A673 (cell line): ENCODE measurements at places on chromosomes 13 and 19. TPM values are rescaled to one million over a fixed set of nuclear protein-coding genes. Genes with fewer than 3 reads are reported as not detected.
A peak's percentile ranks its signal among the peaks of the same experiment; 100 is the strongest.

Gene ALOX5AP
- total RNA-seq: not detected in 2 replicates

Gene PLPPR3
- 13.3 and 20.1 TPM in 2 replicates for total RNA-seq

Gene SLC25A15
- total RNA-seq: 19.6 and 20.3 TPM in 2 replicates

Gene RGS9BP
- 0.13 and 0.15 TPM in 2 replicates for total RNA-seq

Gene ETV2
- total RNA-seq: 0.73 and 1.3 TPM in 2 replicates

Gene IZUMO1
- total RNA-seq: not detected in 2 replicates

Gene KLF2
- total RNA-seq: 1.9 and 2.1 TPM in 2 replicates

Gene PSG2
- not detected in 2 replicates for total RNA-seq

Gene TMEM59L
- 9.3 and 18.0 TPM in 2 replicates for total RNA-seq

Gene CLC
- not detected in 2 replicates for total RNA-seq

GRCh38 chr13:59834801-59835200, 328.9 kb downstream of the DIAPH3 start:
- peaks cover 54% of the 10 kb centered on the region for H3K4me1 ChIP-seq
- H3K27ac ChIP-seq: peak overlapping the region; percentile 77

DNA sequence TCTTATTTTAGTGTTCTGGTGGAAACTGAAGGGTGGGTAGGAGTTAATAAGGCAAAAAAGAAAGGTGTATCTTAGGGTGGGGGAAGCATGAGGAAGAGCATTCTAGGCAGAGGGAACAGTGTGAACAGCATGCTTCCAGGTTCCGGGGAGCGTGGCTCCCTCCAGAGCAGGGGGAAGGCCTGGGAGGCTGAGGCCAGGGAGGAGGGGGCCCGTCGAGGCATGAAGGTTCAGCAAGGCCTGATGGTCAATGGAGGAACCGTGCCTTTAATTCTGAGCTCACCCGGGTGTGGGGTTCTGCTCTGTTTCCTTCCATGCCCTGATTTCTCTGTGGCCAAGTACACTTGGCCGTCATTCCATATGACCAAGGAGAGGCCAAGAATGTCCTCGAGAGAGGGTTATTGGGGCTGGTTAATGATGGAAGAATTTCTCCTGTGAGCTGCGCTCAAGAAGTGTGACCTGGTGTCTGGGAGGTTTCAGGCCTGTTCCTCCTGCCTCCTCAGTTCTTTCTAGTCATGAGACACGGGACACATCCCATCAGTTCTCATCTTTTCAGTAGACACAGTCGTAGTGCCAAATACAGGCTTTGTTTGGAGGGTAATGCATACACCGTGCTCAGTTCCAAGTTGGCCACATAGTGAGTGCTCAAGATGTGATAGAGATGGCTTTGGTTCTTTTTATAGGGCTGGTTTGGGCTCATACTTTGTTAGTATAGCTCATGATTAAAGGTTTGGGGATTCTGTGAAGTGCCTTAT, 73.6 kb downstream of the SIPA1L3 start:
- DNase-seq: no peak
- no peaks in the 10 kb centered on the region for H3K36me3 ChIP-seq
- H3K27me3 ChIP-seq: no peaks in the 10 kb centered on the region
- no peak overlapping the region for H3K4me3 ChIP-seq
- H3K27ac ChIP-seq: no peak overlapping the region

GRCh38 chr13:114226088-114226487, 8.6 kb upstream of the CDC16 start:
- no peak overlapping the region for H3K4me3 ChIP-seq

DNA sequence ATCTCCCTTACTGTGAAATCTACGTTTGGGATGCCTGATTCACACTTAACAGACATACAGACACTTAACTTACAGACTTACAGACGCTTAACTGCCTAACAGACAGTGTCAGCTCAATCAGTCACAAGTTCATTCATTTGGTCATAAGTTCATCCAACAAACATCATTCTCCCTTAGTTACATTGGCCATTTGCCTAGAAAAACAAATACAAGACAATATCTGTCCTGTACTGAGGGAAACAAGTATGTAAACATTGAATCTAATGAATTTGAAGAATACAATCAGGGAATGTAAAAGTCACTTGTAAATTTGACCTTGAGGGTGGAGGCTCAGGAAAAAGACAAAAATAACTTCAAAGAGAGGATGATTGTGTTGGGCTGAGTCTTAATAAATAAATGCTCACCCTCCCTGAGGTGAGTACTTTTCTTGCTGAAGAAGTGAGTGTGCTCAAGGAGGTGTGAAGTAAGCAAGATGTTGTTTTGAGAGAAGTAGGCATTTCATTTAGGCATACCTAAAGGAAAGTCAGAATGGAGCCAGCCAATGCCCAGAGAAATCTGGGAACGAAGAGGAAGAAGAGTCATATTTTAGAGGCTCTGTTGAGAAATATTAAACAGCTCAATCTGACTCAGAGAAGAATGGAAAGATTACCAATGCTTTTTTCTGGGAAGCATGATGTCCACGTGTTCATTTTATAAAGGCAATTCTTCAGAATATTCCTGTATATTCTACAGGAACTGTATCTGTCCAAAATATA, 958.4 kb upstream of the SLC10A2 start:
- no peak overlapping the region for H3K4me3 ChIP-seq
- H3K27me3 ChIP-seq: no peaks in the 10 kb centered on the region
- H3K4me1 ChIP-seq: no peaks in the 10 kb centered on the region
- no peak for DNase-seq

GRCh38 chr13:20441056-20441455, 84.6 kb downstream of the CRYL1 start:
- no peaks in the 10 kb centered on the region for H3K27me3 ChIP-seq
- no peak overlapping the region for H3K27ac ChIP-seq
- no peaks in the 10 kb centered on the region for H3K36me3 ChIP-seq
- no peaks in the 10 kb centered on the region for H3K4me1 ChIP-seq
- no peak for DNase-seq

- H3K4me3 ChIP-seq: no peak overlapping the region
- H3K27me3 ChIP-seq: no peaks in the 10 kb centered on the region
- no peak overlapping the region for H3K27ac ChIP-seq
- H3K4me1 ChIP-seq: no peaks in the 10 kb centered on the region
- DNase-seq: no peak
Measured at GRCh38 chr13:106471957-106472543, 63.4 kb downstream of the EFNB2 start.

DNA sequence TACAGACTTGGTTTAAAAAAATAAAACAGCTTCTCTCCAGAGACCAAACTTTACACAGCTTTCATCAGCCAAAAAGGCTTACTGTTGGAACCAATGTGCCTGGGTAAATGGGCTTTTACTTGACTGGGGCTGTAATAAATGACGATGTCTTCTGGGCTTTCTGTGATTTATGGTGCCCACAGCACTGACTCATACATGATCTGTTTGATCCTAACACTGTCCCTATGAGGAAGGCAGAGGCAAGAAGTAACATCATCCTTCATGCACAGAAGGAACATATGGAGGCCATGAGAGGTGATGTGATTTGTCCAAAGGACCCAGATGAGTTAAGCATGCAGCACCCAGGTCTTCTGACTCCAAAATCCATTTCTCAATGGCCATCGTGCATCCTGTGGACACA, 77.4 kb downstream of the DOCK9 start:
- no peaks in the 10 kb centered on the region for H3K36me3 ChIP-seq
- no peak for DNase-seq
- no peaks in the 10 kb centered on the region for H3K27me3 ChIP-seq
- no peak overlapping the region for H3K27ac ChIP-seq
- H3K4me3 ChIP-seq: no peak overlapping the region

DNA sequence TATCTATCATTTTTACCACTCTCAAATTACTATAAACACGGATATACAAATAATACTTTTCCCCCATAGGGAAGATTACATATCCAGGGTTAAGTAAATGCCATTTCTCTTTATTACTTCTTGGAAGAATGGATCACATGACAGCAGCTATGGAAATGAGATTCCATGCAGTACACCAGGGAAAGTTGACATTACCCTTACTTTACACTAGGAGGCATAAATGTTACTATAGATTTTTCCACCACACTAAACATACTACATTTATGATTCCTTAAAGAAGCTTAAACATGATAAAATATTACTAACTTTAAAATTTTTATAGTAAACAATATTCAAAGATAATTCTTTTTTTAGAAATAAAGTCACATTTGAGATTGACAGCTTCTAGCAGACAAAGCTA, 611.4 kb downstream of the PCDH9 start:
- no peaks in the 10 kb centered on the region for H3K4me1 ChIP-seq
- no peak overlapping the region for H3K27ac ChIP-seq
- DNase-seq: peak; percentile 44
- no peaks in the 10 kb centered on the region for H3K27me3 ChIP-seq

- no peak overlapping the region for H3K27ac ChIP-seq
- DNase-seq: no peak
- peaks cover 51% of the 10 kb centered on the region for H3K36me3 ChIP-seq
- no peak overlapping the region for H3K4me3 ChIP-seq
- peaks cover 7% of the 10 kb centered on the region for H3K4me1 ChIP-seq
- H3K27me3 ChIP-seq: no peaks in the 10 kb centered on the region
Measured at GRCh38 chr19:48478339-48479256, 9.4 kb downstream of the CYTH2 start.

GRCh38 chr19:50921426-50922316, 10.5 kb upstream of the KLK4 start:
- peaks cover 11% of the 10 kb centered on the region for H3K4me1 ChIP-seq
- H3K36me3 ChIP-seq: no peaks in the 10 kb centered on the region
- peak; percentile 51 for DNase-seq
- peak overlapping the region; percentile 18 for H3K27ac ChIP-seq
- peaks cover 19% of the 10 kb centered on the region for H3K27me3 ChIP-seq

GRCh38 chr13:40168425-40169166, 497.8 kb downstream of the FOXO1 start:
- H3K4me1 ChIP-seq: no peaks in the 10 kb centered on the region
- peaks cover 10% of the 10 kb centered on the region for H3K27me3 ChIP-seq
- H3K27ac ChIP-seq: no peak overlapping the region
- H3K36me3 ChIP-seq: no peaks in the 10 kb centered on the region
- no peak for DNase-seq

DNA sequence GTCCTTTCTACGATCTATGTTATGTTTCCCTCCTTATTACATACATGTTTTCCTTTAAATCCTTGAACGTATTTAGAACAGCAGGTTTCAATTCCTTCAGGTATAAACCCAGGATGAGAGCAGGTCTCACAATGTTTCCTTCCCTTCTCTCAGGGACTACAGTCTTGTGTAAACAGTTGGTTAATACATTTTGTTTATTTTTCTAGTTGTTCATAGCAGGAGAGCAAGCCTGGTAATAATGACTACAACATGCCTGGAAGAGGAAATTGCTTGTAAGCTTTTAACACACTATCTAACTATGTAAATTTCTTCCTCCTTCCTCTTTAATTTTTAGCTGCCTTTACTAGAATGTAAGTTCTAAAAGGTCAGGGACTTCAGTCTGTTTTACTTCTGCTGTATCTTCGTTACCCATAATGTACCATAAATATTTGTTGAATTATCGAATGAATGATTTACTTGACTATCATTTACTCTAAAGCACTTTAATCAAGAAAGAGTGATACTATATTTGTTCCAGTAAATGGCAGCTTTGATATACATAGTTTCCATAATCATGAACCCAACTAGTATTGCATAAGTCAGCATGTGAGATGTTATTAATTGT, 28.9 kb upstream of the TNFRSF19 start:
- DNase-seq: no peak
- no peak overlapping the region for H3K4me3 ChIP-seq
- H3K27ac ChIP-seq: no peak overlapping the region
- H3K27me3 ChIP-seq: peaks cover 24% of the 10 kb centered on the region
- no peaks in the 10 kb centered on the region for H3K36me3 ChIP-seq

GRCh38 chr13:44363631-44364344, 9.8 kb upstream of the SERP2 start:
- H3K27me3 ChIP-seq: no peaks in the 10 kb centered on the region
- no peak overlapping the region for H3K4me3 ChIP-seq
- DNase-seq: no peak

GRCh38 chr19:20182222-20182785, 15.3 kb downstream of the ZNF486 start:
- H3K27me3 ChIP-seq: no peaks in the 10 kb centered on the region
- H3K27ac ChIP-seq: no peak overlapping the region
- DNase-seq: no peak
- H3K4me1 ChIP-seq: no peaks in the 10 kb centered on the region
- no peaks in the 10 kb centered on the region for H3K36me3 ChIP-seq

DNA sequence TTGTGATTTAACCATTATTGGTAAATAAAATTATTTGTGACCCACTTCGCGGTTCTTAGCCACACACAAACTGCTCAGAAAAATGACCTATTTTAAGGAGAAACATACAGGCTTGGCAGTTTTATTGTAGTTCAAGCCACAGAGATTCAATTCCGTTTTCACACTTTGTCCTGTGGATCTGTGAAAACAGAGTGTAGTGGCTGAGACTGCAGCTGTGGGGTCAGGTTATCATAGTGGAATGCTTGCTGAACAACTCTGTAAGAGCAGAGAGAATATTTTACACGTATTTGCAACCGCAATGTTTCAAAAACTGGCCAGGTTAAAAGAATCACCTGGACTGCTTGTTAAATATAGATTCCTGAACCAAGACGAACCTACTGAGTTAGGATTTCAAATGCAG, 292.5 kb downstream of the GPC5 start:
- no peak overlapping the region for H3K4me3 ChIP-seq
- H3K4me1 ChIP-seq: no peaks in the 10 kb centered on the region
- no peak for DNase-seq
- no peak overlapping the region for H3K27ac ChIP-seq

DNA sequence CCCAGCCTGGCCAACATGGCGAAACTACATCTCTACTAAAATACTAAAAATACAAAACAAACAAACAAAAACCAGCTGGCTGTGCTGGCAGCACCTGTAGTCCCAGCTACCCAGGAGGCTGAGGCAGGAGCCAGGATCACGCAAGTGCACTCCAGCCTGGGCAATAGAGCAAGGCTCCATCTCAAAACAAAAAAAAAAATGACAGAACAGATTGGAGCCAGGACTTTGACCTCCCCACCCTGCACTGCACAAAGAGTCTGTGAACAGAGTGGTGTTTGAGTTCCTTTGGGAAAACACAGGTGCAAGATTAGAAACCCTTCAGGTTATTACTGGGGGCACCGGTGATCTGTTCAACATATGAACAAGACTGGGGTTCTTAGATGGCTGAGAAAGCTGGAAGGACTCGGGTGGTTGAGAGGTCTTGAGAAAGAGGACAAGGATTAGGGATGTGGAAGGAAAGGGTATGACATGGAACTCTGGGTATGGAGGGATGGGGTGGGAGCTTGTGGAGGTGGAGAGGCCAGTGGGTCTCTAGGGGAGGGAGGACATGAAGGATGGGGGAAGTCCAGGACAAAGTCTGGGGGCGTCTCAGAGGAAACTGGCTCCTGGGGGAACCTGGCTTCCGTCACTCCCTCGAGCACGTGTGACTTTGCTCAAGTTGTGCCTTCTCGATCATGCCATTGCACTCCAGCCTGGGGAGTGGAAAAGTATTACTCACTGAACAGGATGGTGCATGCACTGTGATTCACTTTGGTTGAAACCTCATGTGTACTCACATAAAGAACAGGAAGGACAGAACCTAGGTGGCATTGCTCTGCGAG, 25.9 kb downstream of the RCN3 start:
- DNase-seq: no peak
- peaks cover 47% of the 10 kb centered on the region for H3K36me3 ChIP-seq
- no peaks in the 10 kb centered on the region for H3K27me3 ChIP-seq

DNA sequence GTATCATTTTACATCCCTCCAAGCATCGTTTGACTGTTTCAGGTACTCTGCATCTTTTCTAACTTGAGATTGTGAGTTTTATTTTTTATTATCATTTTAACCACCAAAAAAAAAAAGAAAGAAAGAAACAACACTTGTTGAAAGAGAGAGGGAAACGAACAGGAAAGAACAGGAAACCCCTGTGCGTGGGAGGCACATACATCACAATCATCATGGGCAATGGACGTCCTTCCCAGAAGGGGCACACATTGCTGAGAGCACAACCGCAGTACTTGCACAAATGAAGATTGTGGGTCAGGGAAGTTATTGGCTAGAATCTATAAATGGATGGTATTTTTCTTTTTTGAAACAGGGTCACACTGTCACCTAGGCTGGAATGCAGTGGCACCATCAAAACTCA, 1.7 kb downstream of the CLC start:
- H3K36me3 ChIP-seq: no peaks in the 10 kb centered on the region
- no peaks in the 10 kb centered on the region for H3K4me1 ChIP-seq
- no peak overlapping the region for H3K27ac ChIP-seq
